ENCODE measurements at places on chromosomes 13 and 19.

DNA sequence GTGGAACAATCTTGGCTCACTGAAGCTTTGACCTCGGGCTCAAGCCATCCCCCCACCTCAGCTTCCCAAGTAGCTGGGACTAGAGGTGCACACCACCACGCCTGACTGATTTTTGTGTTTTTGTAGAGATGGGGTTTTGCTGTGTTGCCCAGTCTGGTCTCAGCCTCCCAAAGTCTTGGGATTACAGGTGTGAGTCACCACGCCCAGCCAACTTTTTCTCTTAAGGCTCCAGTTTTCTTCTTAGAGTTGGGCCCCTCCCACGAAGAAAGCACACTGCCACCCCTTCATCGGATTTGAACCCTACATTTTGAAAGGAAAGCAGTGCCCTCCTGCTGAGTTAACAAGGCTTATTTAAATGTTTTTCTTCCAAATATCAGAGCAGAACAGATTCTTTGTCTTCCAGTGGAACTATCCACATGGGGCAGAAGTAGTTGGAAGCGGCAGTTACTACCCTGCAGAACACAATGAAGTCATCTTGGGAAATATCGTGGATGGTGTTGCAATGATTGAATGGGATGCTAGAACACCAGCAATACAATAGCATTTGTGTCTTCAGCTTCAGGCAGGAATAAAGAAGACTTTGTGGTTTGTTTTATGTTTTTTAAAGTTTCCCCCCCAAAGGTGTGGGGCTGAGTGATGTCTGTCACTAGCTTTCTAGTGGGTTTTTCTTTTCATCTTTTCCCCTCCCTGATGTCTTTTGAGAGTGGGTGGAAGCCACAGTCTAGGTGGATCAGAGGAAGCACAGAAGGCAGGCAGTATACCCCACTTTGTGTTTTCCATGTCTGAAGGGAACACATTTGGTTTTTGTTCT lies 8.9 kb downstream of the ACTN4 start:
- H3K27ac ChIP-seq: peak overlapping the region; percentile 81
- DNase-seq: peak; percentile 60
- H3K4me3 ChIP-seq: peak overlapping the region; percentile 50
- H3K4me1 ChIP-seq: peaks cover 91% of the 10 kb centered on the region

- no peak overlapping the region for H3K4me3 ChIP-seq
- H3K4me1 ChIP-seq: peaks cover 9% of the 10 kb centered on the region
- no peaks in the 10 kb centered on the region for H3K27me3 ChIP-seq
- peaks cover 56% of the 10 kb centered on the region for H3K36me3 ChIP-seq
- H3K27ac ChIP-seq: no peak overlapping the region
Measured at GRCh38 chr13:102856557-102856956, 10.7 kb downstream of the ERCC5 start.

- H3K4me1 ChIP-seq: peaks cover 74% of the 10 kb centered on the region
- peaks cover 4% of the 10 kb centered on the region for H3K27me3 ChIP-seq
- H3K27ac ChIP-seq: peak overlapping the region; percentile 100
Measured at GRCh38 chr19:29832801-29833200, 21.0 kb downstream of the CCNE1 start.

GRCh38 chr19:58317476-58318072 lies 9.2 kb upstream of the ZSCAN22 start:
- peaks cover 40% of the 10 kb centered on the region for H3K36me3 ChIP-seq
- no peak overlapping the region for H3K27ac ChIP-seq
- no peaks in the 10 kb centered on the region for H3K27me3 ChIP-seq
- no peaks in the 10 kb centered on the region for H3K4me1 ChIP-seq
- no peak overlapping the region for H3K4me3 ChIP-seq
- DNase-seq: peak; percentile 48

DNA sequence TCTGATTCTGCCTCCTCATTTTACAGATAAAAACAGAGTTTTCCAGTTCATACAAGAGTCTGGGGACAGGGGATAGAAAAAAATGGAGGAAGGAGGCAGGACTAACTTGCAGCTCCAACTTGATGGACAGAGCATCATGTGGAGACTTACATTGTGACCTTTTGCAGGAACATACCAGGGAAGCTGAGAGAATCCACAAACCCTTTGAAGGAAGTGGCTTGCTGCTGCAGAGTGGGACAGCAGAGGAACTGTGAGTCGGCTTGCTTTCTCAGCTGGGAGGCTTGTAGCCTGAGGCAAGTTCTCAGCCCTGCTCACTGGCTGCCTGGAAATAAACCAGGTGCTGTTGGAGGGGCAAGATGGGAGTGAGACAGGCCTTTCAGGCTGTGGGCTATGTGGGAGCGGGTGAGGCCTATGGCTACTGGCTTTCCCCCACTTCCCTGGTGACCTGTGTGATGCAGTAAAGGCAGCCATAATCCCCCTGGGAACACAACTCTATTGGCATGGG lies 614.4 kb downstream of the KCTD12 start:
- H3K27me3 ChIP-seq: no peaks in the 10 kb centered on the region
- no peaks in the 10 kb centered on the region for H3K36me3 ChIP-seq
- DNase-seq: no peak
- no peaks in the 10 kb centered on the region for H3K4me1 ChIP-seq

DNA sequence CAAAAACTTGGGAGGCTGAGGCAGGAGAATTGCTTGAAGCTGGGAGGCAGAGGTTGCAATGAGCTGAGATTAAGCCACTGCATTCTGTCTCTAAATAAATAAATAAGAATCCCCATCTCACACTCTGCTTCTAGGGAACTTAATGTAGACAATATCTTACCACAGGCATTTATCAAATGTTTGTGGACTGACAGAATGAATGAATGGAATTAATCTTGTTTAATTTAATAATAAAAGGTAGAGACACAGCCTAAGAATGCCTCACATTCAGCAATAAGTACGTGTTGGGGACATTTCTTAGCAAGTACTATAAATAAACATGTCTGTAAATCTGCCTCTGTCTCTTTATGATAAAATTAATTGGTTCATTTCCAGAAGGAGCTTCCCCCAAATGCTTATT lies 36.2 kb upstream of the RBM26 start:
- no peaks in the 10 kb centered on the region for H3K36me3 ChIP-seq
- H3K27me3 ChIP-seq: peaks cover 7% of the 10 kb centered on the region
- no peak for DNase-seq
- H3K27ac ChIP-seq: no peak overlapping the region
- H3K4me3 ChIP-seq: no peak overlapping the region
- peaks cover 14% of the 10 kb centered on the region for H3K4me1 ChIP-seq

DNA sequence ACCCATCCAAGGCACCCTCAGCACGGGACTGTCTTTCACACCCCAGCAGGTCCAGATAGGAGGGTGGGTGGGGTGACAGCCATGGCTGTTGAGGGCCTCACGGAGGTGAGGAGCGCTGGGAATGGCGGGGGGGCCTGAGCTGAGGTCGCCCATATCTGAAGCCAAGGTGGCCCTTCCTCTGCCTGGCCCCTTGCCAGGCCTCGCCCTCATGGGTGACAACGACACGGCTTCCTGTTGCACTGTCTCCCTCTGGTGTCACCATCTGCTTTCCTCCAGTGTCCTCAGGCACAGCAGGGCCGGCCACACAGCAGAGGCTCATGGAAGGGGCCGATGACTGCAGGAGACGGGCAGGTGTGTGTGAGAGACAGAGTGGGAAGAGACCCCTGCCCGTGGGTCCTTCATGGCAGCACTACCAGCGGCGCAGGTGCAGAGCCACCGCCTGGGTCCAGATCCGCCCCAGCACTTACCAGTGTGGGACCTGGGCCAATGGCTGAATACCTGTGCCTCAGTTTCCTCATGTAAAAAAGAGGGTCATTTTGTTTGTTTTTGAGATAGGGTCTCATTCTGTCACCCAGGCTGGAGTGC lies 8.1 kb upstream of the NKPD1 start:
- no peak overlapping the region for H3K27ac ChIP-seq
- peaks cover 9% of the 10 kb centered on the region for H3K36me3 ChIP-seq
- H3K4me1 ChIP-seq: peaks cover 75% of the 10 kb centered on the region
- peaks cover 3% of the 10 kb centered on the region for H3K27me3 ChIP-seq

Data from activated naive CD4-positive, alpha-beta T cell treated with anti-CD3 and anti-CD28 coated beads, Interleukin-2, amount 10 ng/mL, durations not matched to agents 7 days and 5 days (primary cell).